ENCODE measurements at places on chromosomes 4 and X.

DNA sequence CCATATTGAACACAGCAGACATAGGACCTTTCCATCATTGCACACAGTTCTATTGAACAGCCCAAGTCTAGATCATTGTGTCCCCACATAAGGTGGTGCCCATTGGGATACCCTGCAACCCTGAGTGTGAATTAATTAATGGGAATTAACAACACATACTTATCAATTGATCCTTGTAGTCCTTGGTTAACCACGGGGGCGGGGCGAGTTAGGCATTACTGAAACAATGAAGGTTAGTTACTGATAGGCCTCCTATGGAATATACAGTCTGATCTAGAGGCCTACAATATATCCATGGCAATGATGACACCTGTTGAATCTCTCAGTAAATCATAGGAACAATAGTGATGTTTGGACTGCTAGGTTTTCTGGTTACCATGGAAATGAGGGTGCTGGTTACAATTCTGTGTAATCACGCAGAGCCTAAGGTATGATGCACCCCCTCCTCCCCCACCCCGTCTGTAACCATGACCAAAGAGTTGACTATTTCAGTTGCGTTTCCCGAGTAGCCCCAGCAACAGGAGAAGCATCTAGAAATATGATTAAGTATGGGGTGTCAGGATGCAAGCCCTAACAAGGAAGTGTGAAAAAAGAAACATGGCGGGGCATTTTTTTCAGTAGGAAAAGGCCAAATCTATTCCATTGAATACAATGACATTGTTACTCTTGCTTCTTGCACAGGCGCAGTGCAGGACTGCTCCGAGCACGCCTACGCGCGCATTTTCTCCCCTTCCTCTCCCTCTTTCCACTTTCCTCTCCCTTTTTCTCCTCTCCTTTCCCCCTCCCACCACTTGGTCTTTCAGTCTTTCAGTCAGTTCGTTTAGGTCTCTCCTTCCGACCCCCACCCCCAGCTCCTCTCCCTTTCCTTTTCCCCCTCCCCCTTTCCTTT lies 677 bp upstream of the NONO start:
- no peak for DNase-seq

DNA sequence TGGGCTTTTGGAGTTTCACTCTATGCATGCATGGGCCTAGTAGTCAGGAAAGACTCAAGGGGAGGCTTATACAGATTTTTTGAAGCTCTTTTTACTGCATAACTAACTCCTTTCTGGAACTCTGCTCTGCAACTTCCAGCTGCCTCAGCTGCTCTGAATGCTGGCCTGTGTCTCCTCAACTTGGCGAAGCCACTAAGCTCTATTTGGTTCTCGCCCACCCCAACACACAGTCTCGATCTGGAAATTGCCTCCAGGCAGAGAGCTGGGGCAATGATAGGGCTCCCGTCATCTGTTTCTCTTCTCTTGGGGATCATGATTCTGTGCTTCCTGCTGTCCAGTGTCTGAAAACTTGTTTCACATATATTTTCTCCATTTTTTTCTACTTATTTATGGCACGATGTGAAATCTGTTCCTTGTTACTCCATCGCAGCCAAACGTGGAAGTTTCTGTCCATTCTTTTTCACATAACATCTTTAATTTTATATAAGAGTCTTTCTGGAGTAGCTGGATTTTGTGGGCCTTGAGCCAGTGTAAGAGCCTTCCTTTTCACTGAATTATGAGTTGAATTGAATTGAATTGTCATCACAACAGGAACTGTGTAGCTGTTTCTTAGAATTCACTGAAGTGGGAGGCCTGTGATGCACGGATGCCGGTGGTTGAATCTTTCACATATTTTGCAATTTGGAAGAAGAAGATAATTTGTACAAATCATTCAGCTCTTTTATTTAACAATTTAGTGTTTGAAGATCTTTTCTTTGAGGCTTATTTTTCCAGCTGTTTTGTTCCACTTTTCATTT lies 9.0 kb downstream of the ZNF275 start:
- no peak for DNase-seq

- peak; percentile 29 for DNase-seq
Measured at GRCh38 chr4:102007959-102008425, 217.5 kb downstream of the BANK1 start.

DNA sequence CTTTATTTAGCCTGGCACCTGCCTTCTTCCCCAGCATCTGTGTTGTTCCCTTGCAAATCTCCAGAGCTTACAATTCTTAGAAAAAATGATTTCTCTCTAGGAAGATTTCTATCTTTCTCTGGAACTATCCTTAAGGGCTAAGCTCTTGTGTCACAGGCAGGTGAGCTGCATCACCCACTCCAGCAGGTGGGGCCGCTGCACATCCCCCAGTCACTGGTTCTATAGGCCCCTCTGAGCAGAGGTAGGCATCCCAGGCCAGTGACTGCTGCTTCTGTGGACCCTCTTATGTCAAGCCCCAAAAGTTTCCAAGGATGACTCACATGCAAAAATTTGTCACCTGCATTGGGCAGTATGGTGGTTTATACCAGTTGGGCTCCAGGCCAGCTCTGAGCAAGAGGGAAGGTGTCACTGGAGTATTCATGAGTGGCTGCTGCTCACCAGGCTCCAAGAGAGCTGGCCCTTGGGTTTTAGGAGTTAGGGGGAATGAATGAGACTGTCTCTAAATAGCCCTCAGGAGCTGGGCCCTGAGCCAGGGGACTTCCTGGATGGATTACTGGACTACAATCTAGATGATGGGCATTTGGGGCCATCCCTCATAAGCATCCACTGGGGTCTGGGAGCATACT lies 208.1 kb upstream of the EOLA2 start:
- no peak for DNase-seq

DNA sequence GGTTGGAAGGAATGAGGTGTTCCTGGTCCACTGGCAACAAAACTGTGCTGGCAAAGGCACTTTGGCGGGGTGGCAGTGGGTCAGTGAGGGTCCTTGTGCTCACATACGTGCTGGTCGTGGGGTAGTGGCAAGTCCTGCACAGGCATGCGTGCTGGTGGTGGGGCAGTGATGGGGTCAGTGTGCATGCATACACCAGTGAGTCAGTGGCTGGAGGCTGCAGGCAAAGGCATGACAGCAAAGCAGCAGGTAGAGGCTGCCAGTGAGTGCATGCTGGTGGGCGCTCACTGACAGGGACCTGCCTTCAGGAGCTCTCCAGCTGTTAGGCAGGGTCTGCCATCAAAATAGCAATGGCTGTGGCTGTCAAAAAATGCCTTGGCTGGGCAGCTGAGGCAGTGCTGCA lies 42.1 kb downstream of the TMPRSS11E start:
- no peak for DNase-seq

DNA sequence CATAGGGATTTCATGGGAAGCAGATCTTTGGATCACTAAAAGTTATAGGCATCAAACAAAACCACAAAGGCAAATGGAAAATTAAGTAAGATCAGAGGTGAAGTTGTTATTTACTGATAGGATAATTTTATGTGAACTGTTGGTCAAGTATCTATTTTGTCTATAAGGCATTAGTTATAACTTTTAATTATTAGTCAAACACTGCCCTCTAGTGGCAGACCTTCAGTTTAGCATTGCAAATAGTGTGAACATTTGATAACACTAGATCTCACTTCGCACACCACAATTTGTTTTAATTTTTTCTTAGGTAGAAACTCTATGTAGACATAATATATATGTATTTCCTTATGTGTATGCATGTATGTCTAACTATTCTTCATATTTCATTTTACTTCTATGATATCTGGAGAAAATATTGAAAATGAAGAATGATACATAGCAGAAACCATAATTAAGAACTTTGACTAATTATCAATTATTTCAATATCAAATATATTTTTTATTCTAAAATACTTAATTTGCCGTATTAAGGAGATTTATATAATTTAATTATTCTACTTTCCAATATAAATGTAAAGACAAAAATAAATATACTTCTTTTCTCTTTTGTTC lies 214.5 kb upstream of the TACR3 start:
- DNase-seq, result peak; percentile 53

DNA sequence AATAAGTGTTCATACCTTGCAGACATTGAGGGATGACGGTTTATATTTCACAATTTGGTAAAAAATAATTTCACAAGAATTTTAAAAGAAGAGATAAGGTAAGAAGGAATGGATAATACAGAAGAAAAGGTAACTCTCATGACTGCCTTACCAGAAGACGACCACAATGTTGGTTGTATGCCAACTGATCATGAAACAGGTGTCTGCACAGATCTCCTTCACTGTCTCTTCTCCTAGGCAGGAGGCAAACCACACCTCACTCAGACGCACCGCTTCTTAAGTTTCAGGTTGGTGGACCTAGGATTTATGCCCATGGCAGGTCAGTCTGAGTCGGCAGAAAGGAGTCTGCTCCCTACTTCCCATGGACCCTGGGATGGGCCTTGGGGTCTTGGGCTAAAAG lies 177.2 kb downstream of the VSIG4 start:
- no peak for DNase-seq

- no peak for DNase-seq
Measured at GRCh38 chr4:148052448-148052847, 320.6 kb downstream of the ARHGAP10 start.

DNA sequence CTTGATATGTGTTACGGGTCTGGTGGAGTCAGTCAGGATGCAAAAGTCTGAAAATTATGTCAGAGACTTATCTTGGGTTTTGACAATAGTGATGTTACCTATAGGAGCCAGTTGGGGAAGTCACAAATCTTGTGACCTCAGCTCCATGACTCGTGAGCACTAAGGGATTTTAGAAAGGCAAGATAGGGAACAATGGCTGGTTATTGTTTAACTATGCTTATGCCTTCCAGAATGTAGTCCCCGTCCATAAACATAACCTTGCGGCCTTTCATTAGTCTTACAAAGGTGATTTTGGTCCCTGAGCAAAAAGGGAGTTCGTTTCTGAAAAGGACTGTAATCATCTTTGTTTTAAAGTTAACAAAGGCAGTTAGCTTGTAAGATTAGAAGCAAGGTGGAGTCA lies 23.9 kb upstream of the GATB start:
- no peak for DNase-seq

DNA sequence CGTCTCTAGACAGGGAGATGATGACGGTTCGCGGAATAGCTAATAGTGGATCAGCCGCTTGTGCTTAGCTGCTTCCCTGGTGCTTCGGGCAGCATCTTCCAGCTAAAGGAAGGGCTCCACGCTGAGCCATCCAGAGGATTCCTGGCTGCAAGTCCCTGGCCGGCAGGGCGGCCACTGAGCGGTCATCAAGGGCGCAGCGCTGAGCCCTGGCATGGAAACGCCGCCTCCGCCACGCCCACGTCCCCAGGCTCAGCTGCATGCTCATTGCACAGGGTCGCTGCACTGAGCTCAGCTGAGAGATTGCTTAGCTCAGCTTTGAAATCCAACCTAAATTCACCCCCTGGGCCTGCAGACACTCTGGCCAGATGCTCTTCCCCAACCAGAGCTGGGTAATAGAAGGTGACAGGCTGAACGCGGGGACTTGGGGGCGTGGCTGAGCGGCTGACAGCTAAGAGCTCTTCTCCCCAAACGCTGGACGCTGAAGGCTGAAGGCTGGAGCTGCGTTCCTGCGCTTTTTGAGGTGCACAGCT lies 118.2 kb upstream of the KIT start:
- DNase-seq, result no peak

DNA sequence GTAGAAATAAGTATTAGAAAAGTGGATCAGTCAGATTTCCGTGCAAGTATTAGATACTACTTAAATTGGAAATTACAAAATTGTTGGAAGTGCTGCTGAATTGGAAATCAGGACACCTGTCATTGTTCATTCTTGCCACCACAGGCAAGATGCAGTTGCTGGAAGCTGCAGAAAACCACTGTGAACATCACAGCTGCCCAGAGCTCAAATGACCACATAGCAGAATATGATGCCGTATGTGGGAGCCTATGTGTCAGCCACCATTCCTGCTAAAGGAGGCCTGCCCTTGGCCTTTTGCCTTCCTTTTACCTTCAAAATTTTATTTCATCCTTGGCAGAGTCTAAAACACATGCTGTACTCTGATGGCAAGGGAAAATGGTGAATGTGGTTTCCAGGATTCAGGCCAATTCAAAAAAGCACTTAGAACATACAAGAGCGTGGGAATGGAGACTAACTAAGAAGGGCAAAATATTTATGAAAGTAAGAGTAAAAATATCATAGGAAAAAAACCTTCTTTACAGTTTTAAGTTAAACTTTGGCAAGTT lies 1005.5 kb upstream of the GRID2 start:
- DNase-seq, result no peak

GRCh38 chrX:131063613-131064012 lies 5.5 kb downstream of the ARHGAP36 start:
- DNase-seq, result no peak

GRCh38 chr4:177313263-177313662 lies 3.6 kb downstream of the NEIL3 start:
- DNase-seq, result peak; percentile 41

- no peak for DNase-seq
Measured at GRCh38 chr4:120682981-120683380, 239.5 kb downstream of the PRDM5 start.
